Adrenal gland (tissue), 19 donors: ENCODE measurements at places on chromosomes 4 and X.

GRCh38 chr4:147599769-147600168 lies 17.4 kb upstream of the TMEM184C start:
- no peaks in the 10 kb centered on the region for H3K4me1 ChIP-seq
- no peak overlapping the region for H3K27ac ChIP-seq
- no peak overlapping the region for H3K4me3 ChIP-seq
- DNase-seq, result no peak
- H3K36me3 ChIP-seq, result no peaks in the 10 kb centered on the region
- no peaks in the 10 kb centered on the region for H3K27me3 ChIP-seq

GRCh38 chr4:107379054-107379869 lies 340.8 kb downstream of the PAPSS1 start:
- DNase-seq, result no peak
- H3K36me3 ChIP-seq, result no peaks in the 10 kb centered on the region
- H3K4me3 ChIP-seq, result no peak overlapping the region
- no peak overlapping the region for H3K27ac ChIP-seq
- H3K27me3 ChIP-seq, result no peaks in the 10 kb centered on the region

DNA sequence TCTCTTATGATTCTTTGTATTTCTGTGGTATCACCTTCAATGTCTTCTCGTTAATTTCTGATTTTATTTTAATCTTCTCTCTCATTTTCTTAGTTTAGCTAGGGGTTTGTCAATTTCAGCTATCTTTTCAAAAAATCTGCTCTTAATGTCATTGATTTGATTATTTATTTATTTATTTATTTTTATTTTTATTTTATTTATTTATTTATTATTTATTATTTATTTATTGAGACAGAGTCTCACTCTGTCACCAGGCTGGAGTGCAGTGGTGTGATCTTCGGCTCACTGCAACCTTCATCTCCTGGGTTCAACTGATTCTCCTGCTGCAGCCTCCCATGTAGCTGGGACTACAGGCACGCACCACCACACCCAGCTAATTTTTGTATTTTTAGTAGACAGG lies 194.1 kb downstream of the SCFD2 start:
- H3K36me3 ChIP-seq, result no peaks in the 10 kb centered on the region
- no peak overlapping the region for H3K4me3 ChIP-seq
- H3K27ac ChIP-seq, result no peak overlapping the region
- DNase-seq, result no peak
- no peaks in the 10 kb centered on the region for H3K27me3 ChIP-seq

DNA sequence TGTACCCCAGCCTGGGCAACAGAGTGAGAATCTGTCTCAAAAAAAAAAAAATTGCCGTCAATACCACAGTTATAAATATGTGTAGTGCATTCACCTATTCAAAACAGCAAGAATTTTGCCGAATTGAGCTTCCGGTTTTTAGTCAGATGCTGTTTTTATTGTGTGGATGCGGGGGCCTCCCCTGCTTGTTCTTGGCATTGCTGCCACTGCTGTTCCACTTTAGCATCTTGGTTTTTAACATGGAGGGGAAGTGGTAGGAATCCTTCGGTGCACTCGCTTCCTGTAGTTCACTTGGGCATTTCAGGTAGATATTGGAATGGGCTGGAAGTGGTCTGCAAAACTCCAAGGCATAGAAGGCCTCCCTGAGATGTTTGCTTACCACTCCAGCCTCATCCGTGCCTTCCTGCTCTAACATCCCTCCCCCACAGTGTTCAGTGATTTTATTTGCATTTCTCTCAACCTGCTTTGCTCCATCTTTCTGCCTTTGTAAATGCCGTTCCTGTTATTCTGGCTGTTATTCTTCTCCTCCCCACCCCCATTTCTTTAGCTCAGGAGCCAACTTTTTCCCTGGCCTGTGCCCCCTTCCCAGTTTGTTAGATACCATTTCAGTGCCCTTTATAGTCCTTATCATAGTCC lies 25.5 kb downstream of the MOB1B start:
- no peak overlapping the region for H3K4me3 ChIP-seq
- H3K27me3 ChIP-seq, result no peaks in the 10 kb centered on the region

GRCh38 chrX:149037281-149037870 lies 467.7 kb downstream of the IDS start:
- no peaks in the 10 kb centered on the region for H3K27me3 ChIP-seq
- no peak for DNase-seq
- H3K36me3 ChIP-seq, result no peaks in the 10 kb centered on the region
- no peak overlapping the region for H3K27ac ChIP-seq

GRCh38 chr4:105845559-105845958 lies 49.7 kb upstream of the NPNT start:
- H3K36me3 ChIP-seq, result no peaks in the 10 kb centered on the region
- H3K27me3 ChIP-seq, result no peaks in the 10 kb centered on the region
- H3K4me1 ChIP-seq, result no peaks in the 10 kb centered on the region
- DNase-seq, result no peak

DNA sequence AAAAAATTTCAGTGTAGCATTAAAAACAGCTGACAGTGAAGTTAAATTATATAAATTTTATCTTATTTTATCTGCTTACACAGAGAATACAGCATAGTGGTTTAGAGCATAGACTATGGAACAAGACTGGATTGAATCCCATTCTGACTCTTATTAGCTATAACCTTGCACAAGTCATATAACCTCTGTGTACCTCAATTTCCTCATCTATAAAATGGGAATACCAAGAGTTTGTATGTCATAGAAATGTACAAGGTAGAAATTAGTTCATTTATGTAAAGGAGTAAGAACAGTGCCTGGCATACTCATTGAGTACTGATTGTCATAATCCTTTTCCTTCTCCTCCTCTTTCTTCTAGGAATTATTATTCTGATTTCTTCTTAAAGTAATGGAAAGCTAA lies 25.7 kb downstream of the FAM13A start:
- H3K27me3 ChIP-seq, result no peaks in the 10 kb centered on the region
- H3K27ac ChIP-seq, result no peak overlapping the region
- H3K36me3 ChIP-seq, result no peaks in the 10 kb centered on the region
- no peak overlapping the region for H3K4me3 ChIP-seq
- H3K4me1 ChIP-seq, result no peaks in the 10 kb centered on the region

DNA sequence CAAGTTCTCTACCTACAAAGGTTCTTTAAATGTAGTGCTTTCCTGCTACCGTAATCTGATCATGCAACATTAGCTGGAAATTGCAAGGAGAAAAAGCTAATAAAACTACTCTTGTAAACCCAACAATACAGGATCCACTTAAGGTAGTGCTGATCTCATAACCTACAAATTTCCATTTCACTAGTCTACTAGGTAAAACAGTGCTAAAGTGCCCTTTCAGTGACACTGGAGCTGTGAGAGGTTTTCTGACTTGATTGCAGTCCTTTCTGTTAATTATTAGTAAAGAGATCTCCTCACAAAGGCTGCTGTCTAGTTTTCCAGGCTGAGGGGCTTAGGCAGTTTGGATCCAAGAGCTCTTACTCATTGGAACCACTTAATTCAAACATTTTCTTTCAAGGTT lies 1118.7 kb downstream of the SH3BGRL start:
- H3K27me3 ChIP-seq, result peaks cover 4% of the 10 kb centered on the region
- no peaks in the 10 kb centered on the region for H3K4me1 ChIP-seq
- no peak overlapping the region for H3K27ac ChIP-seq
- H3K36me3 ChIP-seq, result no peaks in the 10 kb centered on the region
- H3K4me3 ChIP-seq, result no peak overlapping the region

GRCh38 chrX:151713849-151714248 lies 2.0 kb upstream of the FATE1 start:
- H3K36me3 ChIP-seq, result no peaks in the 10 kb centered on the region
- no peak overlapping the region for H3K4me3 ChIP-seq
- no peaks in the 10 kb centered on the region for H3K4me1 ChIP-seq
- H3K27me3 ChIP-seq, result peaks cover 2% of the 10 kb centered on the region
- no peak overlapping the region for H3K27ac ChIP-seq

- no peaks in the 10 kb centered on the region for H3K4me1 ChIP-seq
- H3K4me3 ChIP-seq, result no peak overlapping the region
- peaks cover 3% of the 10 kb centered on the region for H3K27me3 ChIP-seq
- H3K36me3 ChIP-seq, result no peaks in the 10 kb centered on the region
- H3K27ac ChIP-seq, result peak overlapping the region; percentile 79
These were observed 14.6 kb downstream of the NDUFB11 start for GRCh38 chrX:47129899-47130358.

DNA sequence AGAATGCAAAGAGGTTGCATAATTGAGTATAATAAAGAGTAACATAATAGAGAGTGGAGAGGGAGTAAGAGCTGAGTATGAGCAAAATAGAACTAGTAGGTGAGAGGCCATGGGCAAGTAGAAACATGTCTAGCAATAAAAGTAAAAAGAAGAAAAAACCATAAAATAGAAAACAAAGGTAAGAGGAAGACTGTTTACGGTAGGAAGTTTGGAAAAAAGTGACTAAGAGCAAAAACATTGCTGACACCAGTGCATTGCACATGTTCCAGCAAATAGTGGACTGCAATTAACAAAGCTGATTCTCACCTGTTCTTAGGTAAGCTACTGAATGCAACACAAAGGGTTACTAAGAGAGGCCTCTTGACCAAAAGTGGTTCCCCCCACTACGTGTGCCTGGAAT lies 202.9 kb downstream of the TEX13A start:
- no peaks in the 10 kb centered on the region for H3K36me3 ChIP-seq
- no peak for DNase-seq
- no peaks in the 10 kb centered on the region for H3K4me1 ChIP-seq
- no peak overlapping the region for H3K27ac ChIP-seq
- H3K27me3 ChIP-seq, result peaks cover 19% of the 10 kb centered on the region

GRCh38 chrX:43557792-43558191 lies 98.3 kb upstream of the MAOA start:
- no peaks in the 10 kb centered on the region for H3K4me1 ChIP-seq

GRCh38 chrX:68672581-68673318 lies 25.3 kb downstream of the STARD8 start:
- no peaks in the 10 kb centered on the region for H3K4me1 ChIP-seq
- DNase-seq, result no peak
- H3K36me3 ChIP-seq, result no peaks in the 10 kb centered on the region
- peaks cover 3% of the 10 kb centered on the region for H3K27me3 ChIP-seq
- no peak overlapping the region for H3K27ac ChIP-seq

GRCh38 chr4:87410679-87411078 lies 11.7 kb upstream of the NUDT9 start:
- H3K4me3 ChIP-seq, result no peak overlapping the region
- H3K27ac ChIP-seq, result no peak overlapping the region
- H3K4me1 ChIP-seq, result no peaks in the 10 kb centered on the region

DNA sequence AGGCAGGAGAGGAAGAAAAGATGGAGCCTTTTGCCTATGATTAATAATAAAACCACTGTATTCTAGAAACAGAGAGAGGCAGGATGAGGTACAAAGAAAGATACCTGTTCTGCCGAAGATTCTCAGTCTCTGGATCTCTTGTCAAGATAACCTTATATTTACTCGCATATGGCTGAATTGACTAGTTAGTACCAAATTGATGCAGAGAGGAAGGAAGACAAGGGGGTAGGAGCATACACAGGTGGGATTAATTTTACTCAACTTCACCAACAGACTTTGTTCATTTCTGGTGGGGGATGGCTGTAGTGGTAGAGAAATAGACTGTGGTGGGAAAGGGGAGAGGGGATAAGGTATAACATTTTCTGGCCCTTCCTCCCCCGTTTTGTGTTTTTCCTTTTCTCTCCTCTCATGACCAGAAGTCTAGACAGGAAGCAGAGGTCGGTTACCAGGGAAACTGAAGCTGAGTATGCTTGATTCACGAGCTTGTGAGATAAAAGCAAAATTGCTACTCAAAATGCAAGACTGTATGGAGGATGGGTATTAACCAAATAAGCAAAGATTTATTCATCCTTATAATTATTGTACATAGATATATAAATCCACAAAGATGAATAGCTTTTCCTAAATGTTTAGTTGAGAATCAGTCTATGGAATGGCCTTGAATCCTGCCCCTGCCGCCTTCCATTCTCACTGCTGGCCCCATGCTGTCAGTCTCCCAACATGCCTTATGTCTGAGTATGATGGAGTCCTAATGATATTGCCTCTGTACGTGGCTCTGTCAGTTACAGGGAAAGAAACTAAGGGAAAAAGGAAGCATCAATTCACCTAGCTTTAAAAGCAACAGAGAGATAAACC lies 17.8 kb upstream of the PAGE2B start:
- no peaks in the 10 kb centered on the region for H3K36me3 ChIP-seq
- peaks cover 5% of the 10 kb centered on the region for H3K27me3 ChIP-seq
- peak overlapping the region; percentile 33 for H3K4me3 ChIP-seq
- no peak for DNase-seq
- H3K4me1 ChIP-seq, result no peaks in the 10 kb centered on the region
- H3K27ac ChIP-seq, result no peak overlapping the region

- no peaks in the 10 kb centered on the region for H3K4me1 ChIP-seq
- no peak for DNase-seq
- no peak overlapping the region for H3K4me3 ChIP-seq
- H3K27me3 ChIP-seq, result no peaks in the 10 kb centered on the region
- H3K36me3 ChIP-seq, result no peaks in the 10 kb centered on the region
These were observed 556.4 kb upstream of the CPEB2 start for GRCh38 chr4:14445882-14446281.

DNA sequence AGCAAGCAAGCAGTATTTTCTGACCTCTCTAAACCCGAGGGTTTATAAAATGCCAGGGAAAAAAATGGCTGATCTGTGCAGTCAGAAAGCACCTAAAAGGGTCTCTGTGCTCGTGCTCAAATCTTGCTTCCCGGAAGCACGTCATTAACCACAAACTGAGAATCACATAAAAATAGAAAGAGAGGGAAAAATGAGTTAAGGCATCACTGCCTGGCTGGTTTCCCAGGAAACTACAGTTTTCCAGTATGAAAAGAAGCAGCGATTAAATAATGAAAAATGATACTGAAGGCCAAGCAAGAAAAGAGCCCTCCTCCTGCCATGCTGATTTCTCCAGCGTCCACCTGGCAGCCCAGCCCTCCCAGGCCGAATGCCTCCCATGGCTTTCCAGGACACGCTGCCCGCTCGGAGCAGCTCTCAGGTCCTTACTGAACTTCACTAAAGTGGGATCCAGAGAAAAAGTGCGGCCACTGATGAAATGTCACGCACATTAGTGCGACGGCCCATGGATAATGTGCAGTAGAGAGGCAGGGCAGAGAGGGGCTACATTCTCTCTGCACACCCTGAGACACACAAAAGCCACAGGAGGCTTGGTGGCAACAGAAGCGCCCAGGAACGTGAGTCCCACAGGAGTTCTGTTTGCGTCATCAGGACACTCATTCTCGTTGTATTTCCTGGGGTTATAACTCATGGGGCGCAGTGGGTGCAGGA lies 80.4 kb downstream of the WFS1 start:
- no peak overlapping the region for H3K4me3 ChIP-seq
- no peak for DNase-seq
- H3K4me1 ChIP-seq, result no peaks in the 10 kb centered on the region
- H3K27me3 ChIP-seq, result peaks cover 10% of the 10 kb centered on the region

- no peaks in the 10 kb centered on the region for H3K27me3 ChIP-seq
- no peaks in the 10 kb centered on the region for H3K36me3 ChIP-seq
- DNase-seq, result no peak
- peaks cover 6% of the 10 kb centered on the region for H3K4me1 ChIP-seq
- H3K4me3 ChIP-seq, result no peak overlapping the region
These were observed 57.1 kb downstream of the ANAPC4 start for GRCh38 chr4:25433966-25434827.
